Fibroblast of lung (primary cell): ENCODE measurements at places on chromosomes 5 and 9. TPM values are rescaled to one million over a fixed set of nuclear protein-coding genes. Genes with fewer than 3 reads are reported as not detected.
A peak's percentile ranks its signal among the peaks of the same experiment; 100 is the strongest.

Gene F2RL2
- total RNA-seq = 13.1 and 82.6 TPM in 2 replicates

Gene PCDHA4
- total RNA-seq = 0.51 and 1.2 TPM in 2 replicates

Gene LRRTM2
- 1.0 and 1.3 TPM in 2 replicates for total RNA-seq

Gene ROR2
- 27.9 and 39.5 TPM in 2 replicates for total RNA-seq

Gene OBP2B
- not detected in 2 replicates for total RNA-seq

Gene ARID3C
- under 0.01 and 0.17 TPM in 2 replicates for total RNA-seq

Gene NDOR1
- total RNA-seq = 2.6 and 3.1 TPM in 2 replicates

Gene PKD2L2
- total RNA-seq = 0.26 TPM in 1 of 2 replicates, not detected in the other

DNA sequence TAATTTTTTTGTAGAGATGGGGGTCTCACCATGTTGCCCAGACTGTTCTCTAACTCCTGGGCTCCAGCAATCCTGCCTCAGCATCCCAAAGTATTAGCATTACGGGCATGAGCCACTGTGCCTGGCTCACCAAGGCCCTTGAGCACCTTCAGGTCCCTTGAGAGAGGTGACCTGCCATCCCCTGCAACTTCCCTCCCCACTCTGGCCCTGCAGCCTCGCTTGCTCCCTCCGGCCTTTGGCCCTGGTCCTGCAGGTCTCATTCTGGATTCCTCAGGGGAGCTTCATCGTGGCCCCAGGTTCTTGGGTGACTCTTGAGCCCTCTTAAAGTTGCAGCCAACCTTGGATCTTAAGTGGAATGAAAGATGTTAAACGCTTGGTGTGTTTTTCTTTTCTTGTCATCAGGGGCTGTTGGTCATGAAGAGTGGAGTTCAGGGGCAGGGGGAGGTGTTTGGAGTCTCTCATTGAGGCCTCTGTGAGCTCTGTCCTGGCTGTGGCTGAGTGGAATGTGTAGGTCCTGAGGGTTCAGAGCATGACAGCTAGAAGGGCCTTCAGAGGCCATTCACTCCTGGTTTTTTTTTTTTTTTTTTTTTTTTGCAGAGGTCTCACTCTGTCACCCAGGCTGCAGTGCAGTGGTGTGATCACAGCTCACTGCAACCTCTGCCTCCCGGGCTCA lies 33.0 kb downstream of the PPARGC1B start:
- H3K4me3 ChIP-seq = no peak overlapping the region
- no peaks in the 10 kb centered on the region for H3K4me1 ChIP-seq
- H3K27me3 ChIP-seq = no peaks in the 10 kb centered on the region
- no peak overlapping the region for H3K27ac ChIP-seq

- H3K27me3 ChIP-seq = no peaks in the 10 kb centered on the region
- H3K4me3 ChIP-seq = no peak overlapping the region
- H3K27ac ChIP-seq = no peak overlapping the region
- peak; percentile 37 for DNase-seq
- peaks cover 10% of the 10 kb centered on the region for H3K4me1 ChIP-seq
- H3K36me3 ChIP-seq = no peaks in the 10 kb centered on the region
Observed at GRCh38 chr9:92138157-92138959, 23.1 kb upstream of the SPTLC1 start.

- no peaks in the 10 kb centered on the region for H3K27me3 ChIP-seq
- no peak for DNase-seq
- no peaks in the 10 kb centered on the region for H3K4me1 ChIP-seq
- H3K36me3 ChIP-seq = no peaks in the 10 kb centered on the region
Observed at GRCh38 chr5:62741761-62742160, 163.1 kb downstream of the LRRC70 start.

- H3K4me1 ChIP-seq = no peaks in the 10 kb centered on the region
- no peaks in the 10 kb centered on the region for H3K36me3 ChIP-seq
- H3K4me3 ChIP-seq = no peak overlapping the region
- H3K27ac ChIP-seq = no peak overlapping the region
Observed at GRCh38 chr5:157924931-157925729, 66.2 kb upstream of the CLINT1 start.

DNA sequence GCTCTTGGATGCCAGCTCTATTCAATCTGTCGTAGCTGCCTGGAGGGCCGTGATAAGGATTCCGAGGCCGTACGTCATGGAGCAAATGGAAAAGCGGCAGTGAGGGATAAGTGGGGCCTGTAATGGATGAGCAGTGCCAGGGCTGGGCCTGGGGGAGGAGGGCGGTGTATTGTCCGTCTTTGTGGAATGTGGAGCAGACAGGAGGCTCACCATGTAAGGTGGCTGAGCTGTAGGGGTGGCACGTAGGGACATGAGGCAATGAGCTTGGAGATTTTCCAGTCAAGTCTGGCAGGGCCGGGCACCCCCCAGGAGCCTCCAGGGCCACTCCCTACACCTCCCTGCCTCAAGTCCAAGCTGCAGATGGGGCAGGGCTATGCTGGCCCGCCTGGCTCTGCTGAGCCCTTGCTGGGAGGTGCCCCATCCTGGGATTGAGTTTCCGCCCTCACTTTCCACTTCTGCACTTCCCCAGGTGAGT lies 29.2 kb downstream of the NCS1 start:
- no peaks in the 10 kb centered on the region for H3K27me3 ChIP-seq
- H3K36me3 ChIP-seq = no peaks in the 10 kb centered on the region
- H3K4me3 ChIP-seq = no peak overlapping the region
- H3K4me1 ChIP-seq = peaks cover 13% of the 10 kb centered on the region

DNA sequence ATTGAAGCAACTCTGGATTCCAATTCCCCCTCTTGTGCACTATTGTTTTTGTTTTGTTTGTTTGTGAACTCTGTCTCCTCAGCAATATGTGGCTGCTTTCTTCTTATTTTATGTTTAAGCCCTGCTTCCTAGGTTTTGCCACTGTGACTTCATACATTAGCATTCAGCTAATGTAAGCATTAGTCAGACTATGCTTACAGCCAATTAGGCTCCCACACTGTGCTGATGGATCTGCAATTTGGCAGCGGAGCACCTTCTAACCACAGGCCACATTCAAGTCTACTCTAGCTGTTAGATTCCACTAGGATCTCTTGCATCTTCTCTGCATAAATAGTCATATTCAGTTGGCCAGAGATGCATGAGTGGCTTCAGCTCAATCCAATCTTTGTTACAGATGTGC lies 9.6 kb upstream of the BICD2 start:
- peaks cover 3% of the 10 kb centered on the region for H3K27me3 ChIP-seq
- H3K4me3 ChIP-seq = no peak overlapping the region
- H3K27ac ChIP-seq = no peak overlapping the region
- DNase-seq = peak; percentile 86

DNA sequence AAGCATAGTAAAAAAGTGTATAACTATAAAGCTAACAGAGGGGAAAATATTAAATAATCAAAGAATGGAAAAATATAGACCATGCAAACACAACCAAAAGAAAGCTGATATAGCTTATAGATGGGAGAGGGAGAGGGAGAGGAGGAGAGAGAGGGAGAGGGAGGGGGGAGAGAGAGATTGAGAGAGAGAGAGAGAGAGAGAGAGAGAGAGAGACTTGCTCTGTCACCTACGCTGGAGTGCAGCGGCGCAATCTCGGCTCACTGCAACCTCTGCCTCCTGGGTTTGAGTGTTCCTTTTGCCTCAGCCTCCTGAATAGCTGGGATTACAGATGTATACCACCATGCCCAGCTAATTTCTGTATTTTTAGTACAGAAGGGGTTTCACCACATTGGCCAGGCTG lies 110.6 kb downstream of the RAPGEF6 start:
- DNase-seq = no peak
- no peaks in the 10 kb centered on the region for H3K27me3 ChIP-seq
- H3K4me3 ChIP-seq = no peak overlapping the region
- H3K27ac ChIP-seq = no peak overlapping the region

DNA sequence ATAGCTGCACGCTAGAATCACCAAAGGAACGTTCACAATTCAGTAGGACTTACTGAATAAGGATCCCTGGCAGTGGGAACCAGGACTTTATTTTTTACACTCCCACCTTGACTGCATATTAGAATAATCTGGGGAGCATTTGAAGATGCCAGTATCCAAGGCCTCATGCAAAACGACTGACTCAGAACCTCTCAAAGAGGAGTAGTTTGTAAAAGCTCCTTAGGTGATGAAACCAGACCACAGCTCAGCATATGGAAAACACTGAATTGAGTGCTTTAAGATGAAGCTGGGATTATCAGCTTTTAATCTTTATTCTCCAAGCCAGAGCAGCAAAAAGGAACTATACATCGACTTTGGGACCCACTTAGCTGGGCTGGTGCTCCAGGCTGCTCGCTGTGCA lies 288.3 kb downstream of the MLLT3 start:
- H3K4me3 ChIP-seq = no peak overlapping the region
- no peaks in the 10 kb centered on the region for H3K36me3 ChIP-seq
- H3K27ac ChIP-seq = no peak overlapping the region
- H3K4me1 ChIP-seq = no peaks in the 10 kb centered on the region

GRCh38 chr5:139768807-139769465 lies 26.7 kb upstream of the PSD2 start:
- H3K36me3 ChIP-seq = no peaks in the 10 kb centered on the region
- peak; percentile 26 for DNase-seq
- H3K4me3 ChIP-seq = no peak overlapping the region
- no peak overlapping the region for H3K27ac ChIP-seq
- H3K27me3 ChIP-seq = peaks cover 22% of the 10 kb centered on the region
- H3K4me1 ChIP-seq = no peaks in the 10 kb centered on the region

GRCh38 chr5:159049844-159050315 lies 49.8 kb downstream of the EBF1 start:
- H3K4me1 ChIP-seq = peaks cover 21% of the 10 kb centered on the region
- DNase-seq = peak; percentile 83
- H3K27ac ChIP-seq = peak overlapping the region; percentile 76
- no peaks in the 10 kb centered on the region for H3K27me3 ChIP-seq
- H3K4me3 ChIP-seq = no peak overlapping the region
- no peaks in the 10 kb centered on the region for H3K36me3 ChIP-seq

DNA sequence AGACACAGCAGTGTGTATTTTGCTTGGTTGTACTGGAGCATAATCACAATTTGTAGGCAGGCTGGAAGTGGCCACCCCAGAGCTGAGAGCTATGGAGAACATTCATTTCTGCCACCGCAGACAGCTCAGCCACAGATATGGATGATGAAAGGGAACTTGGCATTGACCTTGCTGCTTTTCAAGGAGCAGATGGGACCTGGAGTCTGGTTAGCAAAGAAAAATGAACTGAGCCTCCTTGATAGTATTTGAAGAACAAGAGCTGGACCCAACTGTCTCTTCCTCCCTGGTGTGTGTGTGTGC lies 395.2 kb upstream of the ZNF462 start:
- H3K4me1 ChIP-seq = no peaks in the 10 kb centered on the region
- H3K27ac ChIP-seq = no peak overlapping the region
- H3K36me3 ChIP-seq = no peaks in the 10 kb centered on the region
- DNase-seq = no peak
- H3K27me3 ChIP-seq = no peaks in the 10 kb centered on the region

DNA sequence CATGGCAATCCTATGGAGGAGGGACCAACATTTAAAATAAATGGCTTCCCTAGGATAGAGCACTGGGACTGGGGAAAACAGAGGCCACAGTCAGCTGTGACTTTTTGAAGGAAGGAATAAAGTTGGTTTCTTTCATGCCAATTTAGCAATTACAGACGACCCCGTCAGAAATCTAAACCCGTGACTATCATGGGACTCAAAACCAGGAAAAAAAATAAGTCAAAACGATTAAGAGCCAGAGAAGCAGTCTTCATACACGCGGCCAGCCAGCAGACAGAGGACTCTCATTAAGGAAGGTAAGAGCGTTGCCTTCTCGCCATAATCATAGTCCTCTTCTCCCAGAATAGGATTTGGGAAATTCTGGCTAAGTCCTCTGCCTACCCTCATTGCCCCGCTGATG lies at the start of gene MLANA:
Gene MLANA (plus strand): TSS at position 249 of the 400 bp plus-strand sequence. CDS start 1,586 bp downstream, outside the sequence.
- H3K27me3 ChIP-seq = no peaks in the 10 kb centered on the region
- no peak for DNase-seq
- no peak within 1 kb of the TSS for H3K4me3 ChIP-seq

DNA sequence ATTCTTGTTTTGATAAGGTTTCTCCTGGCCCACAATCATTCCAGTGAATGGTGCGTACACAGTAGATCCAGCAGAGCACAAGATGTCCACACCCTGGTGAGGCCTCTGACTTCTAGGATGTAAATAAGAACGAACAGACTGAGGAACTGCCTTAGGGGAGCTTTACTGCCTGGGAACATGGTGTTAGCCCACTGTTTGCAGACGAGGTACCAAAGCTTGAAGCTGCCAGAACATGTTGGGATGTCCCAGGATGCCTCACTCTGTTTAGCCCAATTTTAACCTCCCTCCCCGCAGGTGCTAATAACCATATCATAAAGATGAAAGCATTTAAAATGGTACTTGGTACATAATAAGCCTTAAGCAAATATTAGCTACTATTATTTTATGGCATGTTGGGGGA lies 3.5 kb downstream of the LECT2 start:
- no peaks in the 10 kb centered on the region for H3K36me3 ChIP-seq
- H3K27ac ChIP-seq = no peak overlapping the region
- no peaks in the 10 kb centered on the region for H3K27me3 ChIP-seq
- H3K4me3 ChIP-seq = no peak overlapping the region

GRCh38 chr5:66884564-66885243 lies 288.5 kb downstream of the MAST4 start:
- H3K36me3 ChIP-seq = no peaks in the 10 kb centered on the region
- no peaks in the 10 kb centered on the region for H3K4me1 ChIP-seq
- H3K27ac ChIP-seq = no peak overlapping the region
- no peaks in the 10 kb centered on the region for H3K27me3 ChIP-seq

GRCh38 chr9:136681945-136682699 lies 5.1 kb downstream of the AGPAT2 start:
- no peak overlapping the region for H3K27ac ChIP-seq
- no peaks in the 10 kb centered on the region for H3K27me3 ChIP-seq
- H3K36me3 ChIP-seq = no peaks in the 10 kb centered on the region
- H3K4me3 ChIP-seq = no peak overlapping the region
- peaks cover 4% of the 10 kb centered on the region for H3K4me1 ChIP-seq

GRCh38 chr5:164680216-164680615 lies 1174.8 kb downstream of the MAT2B start:
- H3K27ac ChIP-seq = no peak overlapping the region
- H3K27me3 ChIP-seq = no peaks in the 10 kb centered on the region
- no peak overlapping the region for H3K4me3 ChIP-seq
- no peaks in the 10 kb centered on the region for H3K4me1 ChIP-seq

DNA sequence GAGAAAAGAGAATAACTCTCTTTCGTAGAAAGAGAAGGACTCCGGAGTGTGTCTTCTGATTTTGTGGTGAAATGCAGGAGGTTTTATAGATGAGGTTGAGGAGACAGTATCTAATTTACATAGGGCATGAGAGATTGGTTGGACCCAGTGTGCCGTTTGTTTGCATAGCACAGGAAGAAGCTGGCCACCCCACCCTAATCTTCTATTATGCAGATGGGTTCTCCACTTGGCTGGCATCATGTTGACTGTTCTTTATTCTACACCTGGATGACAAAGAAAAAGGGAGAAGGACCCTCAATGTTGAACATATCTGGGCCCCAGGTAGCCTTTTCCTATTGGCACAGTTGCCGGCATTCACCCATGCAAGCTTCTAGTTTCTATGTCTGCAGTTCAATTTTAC lies 23.2 kb upstream of the MINAR2 start:
- H3K27me3 ChIP-seq = no peaks in the 10 kb centered on the region
- H3K27ac ChIP-seq = no peak overlapping the region
- no peak for DNase-seq
- no peaks in the 10 kb centered on the region for H3K4me1 ChIP-seq

- no peaks in the 10 kb centered on the region for H3K27me3 ChIP-seq
- DNase-seq = peak; percentile 47
- no peak overlapping the region for H3K27ac ChIP-seq
- H3K36me3 ChIP-seq = no peaks in the 10 kb centered on the region
- H3K4me1 ChIP-seq = no peaks in the 10 kb centered on the region
- no peak overlapping the region for H3K4me3 ChIP-seq
Observed at GRCh38 chr5:50711280-50711679, 44.8 kb downstream of the PARP8 start.
